ENCODE measurements at places on chromosomes 13 and 19.

- no peak for DNase-seq
Measured at GRCh38 chr19:21604351-21604926, 99.0 kb downstream of the ZNF429 start.

DNA sequence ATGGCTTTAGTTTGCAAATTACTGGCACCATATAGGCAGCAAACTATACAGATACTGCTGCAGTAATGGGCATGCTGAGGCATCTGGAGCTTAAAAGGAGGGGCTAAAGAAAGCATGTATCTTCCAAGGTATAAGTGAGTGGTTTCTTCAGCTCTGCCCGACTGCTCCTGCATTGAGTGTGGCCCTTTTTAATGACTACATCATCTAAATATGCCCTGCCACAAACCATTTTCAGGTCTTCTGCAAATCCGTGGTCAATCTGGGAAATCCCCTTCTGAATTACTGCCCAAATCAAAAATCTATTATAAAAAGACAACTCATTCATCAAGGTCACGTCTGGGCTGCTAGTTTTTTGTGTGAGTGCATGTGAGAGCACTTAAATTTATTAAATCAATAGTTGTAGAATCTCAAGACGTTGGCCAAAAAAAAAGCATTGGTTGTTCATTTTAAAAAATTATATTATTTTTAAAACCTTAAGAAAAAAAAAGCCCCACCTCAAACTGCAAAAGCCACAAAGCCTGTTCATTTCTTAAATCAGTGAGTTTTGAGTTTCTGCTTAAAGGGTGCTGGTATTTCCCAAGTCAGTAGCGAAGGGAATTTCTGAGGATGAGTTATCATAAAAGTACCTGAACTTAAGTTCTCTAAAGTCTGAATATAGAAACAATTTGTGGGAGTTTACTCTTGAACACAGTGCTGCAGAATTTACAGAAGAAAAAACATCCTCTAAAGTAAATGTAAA, 16.3 kb downstream of the LCP1 start:
- DNase-seq: no peak

DNA sequence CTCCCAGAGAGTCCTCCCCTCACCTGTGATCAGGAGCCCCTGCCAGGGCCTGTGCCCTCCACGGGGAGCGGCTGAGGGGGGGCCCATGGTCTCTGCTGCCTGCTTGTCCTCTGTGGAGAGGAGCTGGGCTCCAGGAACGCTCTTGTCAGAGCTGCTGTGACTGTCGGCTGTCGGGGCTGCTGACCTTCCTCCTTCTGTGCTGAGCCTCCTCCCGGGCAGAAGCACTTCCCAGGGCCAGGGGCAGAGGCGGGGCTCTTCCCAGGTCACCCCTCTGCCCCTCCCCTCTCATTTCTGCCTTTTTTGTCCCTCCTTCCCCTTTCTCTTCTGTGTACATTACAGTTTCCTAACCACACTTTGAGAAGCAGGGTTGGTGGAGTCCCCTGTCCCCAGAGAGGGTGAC, at the start of gene CEACAM4:
CEACAM4 (minus strand) TSS at position 198 of the 400 bp plus-strand sequence; CDS start at position 87, 111 bp downstream.
- no peak for DNase-seq

DNA sequence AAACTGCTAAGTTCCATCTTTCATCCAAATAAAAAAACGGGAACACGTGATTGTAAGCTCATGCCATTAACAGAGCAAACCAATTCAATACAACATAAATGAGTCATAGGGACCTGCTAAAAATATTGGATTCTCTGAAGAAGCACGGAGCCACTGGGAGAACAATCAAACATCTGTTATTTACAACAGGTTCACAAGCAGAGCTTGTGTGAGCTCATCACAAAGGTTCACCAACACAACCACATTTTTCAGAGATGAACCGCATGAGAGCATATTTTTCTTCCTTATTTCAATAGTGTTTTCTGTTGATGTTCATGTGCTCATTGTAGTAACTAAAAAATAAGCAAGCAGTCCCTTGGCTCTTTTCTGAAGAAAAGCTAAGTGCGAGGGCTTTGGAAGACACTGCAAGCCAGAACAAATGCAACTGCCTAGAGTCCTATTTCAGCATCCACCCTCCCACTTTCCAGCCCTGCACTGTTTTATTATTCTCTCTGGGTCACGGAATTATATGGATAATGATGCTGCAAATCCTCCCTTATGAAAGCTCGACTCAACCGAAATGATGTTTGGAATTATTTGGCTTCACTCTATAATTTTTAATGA, 545.8 kb downstream of the LIG4 start:
- DNase-seq: no peak

DNA sequence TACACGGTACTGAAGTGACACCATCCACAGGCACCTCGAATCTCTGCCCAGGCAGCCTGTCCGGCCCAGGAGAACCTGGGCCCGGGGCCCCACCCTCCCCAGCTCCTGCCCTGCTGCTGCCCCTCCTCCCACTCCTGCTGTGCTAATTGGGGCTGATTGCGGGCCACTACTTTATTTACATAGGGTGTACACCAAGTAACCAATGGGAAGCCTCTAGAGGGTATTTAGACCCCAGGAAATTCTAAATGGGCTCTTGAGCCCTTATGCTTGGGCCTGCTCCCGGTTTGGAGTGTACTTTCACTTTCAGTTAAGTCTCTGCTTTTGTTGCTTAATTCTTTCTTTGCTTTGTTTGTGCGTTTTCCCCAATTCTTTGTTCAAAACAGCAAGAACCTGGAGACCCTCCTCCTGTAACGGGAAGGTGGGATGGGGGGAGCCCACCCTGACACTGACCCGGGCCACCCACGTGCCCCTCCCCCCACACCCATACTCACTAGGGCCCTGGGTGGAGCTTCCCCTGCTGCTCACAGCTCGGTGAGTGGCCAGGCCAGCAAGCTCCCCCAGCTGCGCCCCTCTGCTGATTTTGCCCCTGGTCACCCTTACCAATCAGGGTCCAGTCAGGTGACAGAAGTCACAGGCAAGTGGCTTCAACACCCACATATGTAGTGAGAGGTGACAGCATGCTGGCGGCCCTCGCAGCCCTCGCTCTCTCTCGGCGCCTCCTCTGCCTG, 9.4 kb downstream of the SCGB2B2 start:
- no peak for DNase-seq
